Heart right ventricle (tissue), 16 donors: ENCODE measurements at places on chromosomes 7 and 10. TPM values are rescaled to one million over a fixed set of nuclear protein-coding genes. Genes with fewer than 3 reads are reported as not detected.
A peak's percentile ranks its signal among the peaks of the same experiment; 100 is the strongest.

DNA sequence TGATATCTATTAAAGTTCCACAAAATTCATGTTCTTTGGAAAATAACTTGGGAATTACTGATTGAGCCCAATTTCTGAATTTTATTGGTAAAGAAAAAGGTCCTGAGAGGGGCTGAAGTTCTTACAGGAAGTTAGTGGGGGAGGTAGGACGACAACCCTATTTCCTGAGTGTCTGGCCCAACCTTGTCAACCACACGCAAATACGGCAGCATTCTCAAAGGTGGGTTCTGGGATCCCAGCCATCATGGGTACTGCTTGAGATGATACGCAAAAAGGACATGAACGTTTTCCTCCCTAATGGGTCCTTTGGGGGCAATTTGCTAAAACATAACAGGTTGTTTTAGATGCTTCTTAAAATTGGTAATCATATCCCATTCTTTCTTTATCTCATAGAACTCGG is 2.7 kb upstream of the PDCD4 start:
- H3K36me3 ChIP-seq: no peaks in the 10 kb centered on the region
- H3K27ac ChIP-seq: no peak overlapping the region

The HMX3 gene
- not detected for total RNA-seq

GRCh38 chr10:107650939-107651338 is 486.4 kb upstream of the SORCS1 start:
- no peak overlapping the region for H3K27ac ChIP-seq
- H3K36me3 ChIP-seq: no peaks in the 10 kb centered on the region
- no peaks in the 10 kb centered on the region for H3K4me1 ChIP-seq
- no peaks in the 10 kb centered on the region for H3K27me3 ChIP-seq
- H3K4me3 ChIP-seq: no peak overlapping the region

GRCh38 chr7:112981966-112982365 is 104.7 kb downstream of the GPR85 start:
- no peak overlapping the region for H3K27ac ChIP-seq
- no peak for DNase-seq
- peaks cover 11% of the 10 kb centered on the region for H3K4me1 ChIP-seq
- H3K4me3 ChIP-seq: no peak overlapping the region
- no peaks in the 10 kb centered on the region for H3K36me3 ChIP-seq

DNA sequence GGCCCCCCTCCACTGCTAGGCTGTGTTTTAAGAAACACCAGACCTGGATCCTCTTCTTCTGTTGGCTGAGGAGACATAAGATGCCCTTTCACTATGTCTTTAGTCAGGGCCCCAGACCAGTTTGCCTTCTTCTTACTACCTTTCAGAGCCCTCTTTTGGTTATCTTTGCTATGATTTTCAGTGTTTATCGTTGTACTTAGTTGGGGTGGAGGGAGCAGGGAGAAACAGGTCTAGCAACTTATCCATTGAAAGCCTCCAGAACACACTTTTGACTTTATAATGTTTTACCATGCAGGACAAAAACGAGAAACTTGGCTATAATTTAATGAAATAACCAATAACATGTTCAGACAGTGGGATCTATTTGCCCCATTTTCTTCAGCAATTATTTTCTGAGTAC is 525.2 kb downstream of the TNS3 start:
- no peak for DNase-seq
- H3K27me3 ChIP-seq: no peaks in the 10 kb centered on the region
- H3K36me3 ChIP-seq: no peaks in the 10 kb centered on the region
- no peak overlapping the region for H3K27ac ChIP-seq
- no peak overlapping the region for H3K4me3 ChIP-seq
- no peaks in the 10 kb centered on the region for H3K4me1 ChIP-seq

DNA sequence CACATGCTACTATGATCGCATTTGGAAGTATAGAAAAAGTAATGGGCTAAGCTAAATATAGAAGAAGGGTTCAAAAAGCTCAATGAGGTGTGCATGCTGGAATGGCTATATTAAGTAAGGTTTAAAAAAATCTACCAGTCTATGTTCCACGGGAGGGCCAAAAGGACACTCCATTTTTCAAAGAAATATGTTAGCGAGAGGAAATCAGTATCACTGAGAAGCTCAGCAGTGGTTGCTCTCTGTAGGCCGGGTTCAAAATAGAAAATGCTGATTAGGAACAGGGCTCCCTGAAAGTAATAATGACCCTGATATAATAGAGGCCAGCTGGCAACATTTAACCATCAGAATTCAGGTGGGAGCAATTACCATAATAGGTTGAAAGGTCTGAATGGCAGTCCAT is 224.5 kb upstream of the SEMA3E start:
- no peaks in the 10 kb centered on the region for H3K27me3 ChIP-seq
- no peaks in the 10 kb centered on the region for H3K4me1 ChIP-seq
- no peak for DNase-seq
- H3K4me3 ChIP-seq: no peak overlapping the region
- H3K27ac ChIP-seq: no peak overlapping the region
- no peaks in the 10 kb centered on the region for H3K36me3 ChIP-seq

DNA sequence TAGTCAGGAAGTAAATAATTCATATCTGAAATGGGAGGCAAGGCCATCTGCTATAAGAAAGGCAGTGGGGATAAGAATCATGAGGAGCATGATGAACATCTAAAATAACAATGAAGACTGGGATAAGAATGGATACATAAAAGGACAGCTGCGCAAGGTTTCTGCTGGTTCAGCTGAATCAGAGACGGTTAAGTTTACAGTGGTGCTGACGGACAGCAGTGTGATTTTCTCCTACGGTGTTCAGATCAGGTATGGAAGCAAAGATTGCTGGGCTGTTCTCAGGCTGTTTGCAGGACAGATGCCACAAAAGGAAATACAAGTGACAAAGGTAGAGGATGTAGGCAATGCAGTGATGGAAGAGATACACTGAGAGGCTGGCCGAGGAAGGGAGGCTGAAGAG is 8.4 kb downstream of the CYCS start:
- no peaks in the 10 kb centered on the region for H3K36me3 ChIP-seq
- H3K4me3 ChIP-seq: no peak overlapping the region
- peaks cover 7% of the 10 kb centered on the region for H3K4me1 ChIP-seq
- no peak for DNase-seq

GRCh38 chr7:36708767-36709166 is 15.5 kb downstream of the AOAH start:
- no peak overlapping the region for H3K4me3 ChIP-seq

The MAGI2 gene
- 3.8 TPM for total RNA-seq

- no peak overlapping the region for H3K27ac ChIP-seq
- DNase-seq: no peak
- no peaks in the 10 kb centered on the region for H3K27me3 ChIP-seq
Observed at GRCh38 chr10:61822781-61823230, 78.7 kb upstream of the ARID5B start.

The PANK1 gene
- 20.7 TPM for total RNA-seq

DNA sequence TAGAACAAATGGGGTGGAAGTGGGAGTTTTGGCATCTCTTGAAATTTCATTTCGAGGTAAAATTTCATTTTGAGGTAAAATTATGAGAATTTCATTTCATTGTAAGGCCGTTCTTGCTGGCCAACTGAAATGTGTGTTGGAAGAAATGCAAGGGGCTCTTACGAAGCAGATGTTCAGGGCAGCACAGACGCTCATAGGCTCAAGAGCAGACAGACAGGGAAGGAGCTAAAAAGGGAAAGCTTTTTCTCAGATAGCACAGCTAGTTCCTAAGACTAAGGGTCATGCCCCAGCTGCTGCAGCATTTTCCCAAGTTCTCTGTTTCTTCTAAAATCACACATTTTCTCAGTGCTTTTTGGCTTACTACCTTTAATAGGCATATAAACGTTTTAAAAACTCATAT is 65.1 kb upstream of the SFMBT2 start:
- H3K27ac ChIP-seq: no peak overlapping the region
- no peak for DNase-seq
- H3K36me3 ChIP-seq: no peaks in the 10 kb centered on the region
- H3K27me3 ChIP-seq: no peaks in the 10 kb centered on the region

The TAS2R5 gene
- not detected for total RNA-seq

GRCh38 chr7:106874076-106874475 is 9.0 kb downstream of the PIK3CG start:
- no peaks in the 10 kb centered on the region for H3K4me1 ChIP-seq
- no peaks in the 10 kb centered on the region for H3K27me3 ChIP-seq
- H3K36me3 ChIP-seq: no peaks in the 10 kb centered on the region
- H3K4me3 ChIP-seq: no peak overlapping the region
- DNase-seq: no peak

- no peaks in the 10 kb centered on the region for H3K27me3 ChIP-seq
- H3K4me1 ChIP-seq: peaks cover 40% of the 10 kb centered on the region
- no peak overlapping the region for H3K4me3 ChIP-seq
- DNase-seq: no peak
- H3K36me3 ChIP-seq: no peaks in the 10 kb centered on the region
Observed at GRCh38 chr10:102268375-102268888, 23.1 kb downstream of the GBF1 start.

The MCM10 gene
- total RNA-seq: not detected

The TFEC gene
- 0.41 TPM for total RNA-seq

DNA sequence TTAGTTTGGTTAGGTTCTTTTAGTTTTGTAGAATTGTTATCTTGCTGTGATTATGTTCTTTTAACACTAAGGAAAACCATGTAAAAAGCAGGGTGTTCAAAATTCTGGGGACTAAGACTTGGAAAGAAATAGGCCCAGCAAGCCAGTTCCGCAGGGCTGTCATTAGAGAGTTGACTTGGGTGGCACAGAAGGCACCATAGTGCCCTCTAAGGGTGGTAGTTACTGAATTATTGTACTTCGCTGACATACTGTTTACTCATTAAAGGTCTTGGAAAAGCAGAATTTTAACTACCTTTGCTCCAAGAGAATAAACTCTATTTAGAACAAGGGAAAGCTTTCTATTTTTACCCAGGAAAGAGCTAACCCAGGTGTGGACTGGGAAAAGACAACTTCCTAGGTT is 86.5 kb downstream of the OTUD1 start:
- no peak for DNase-seq
- H3K27ac ChIP-seq: no peak overlapping the region
- no peaks in the 10 kb centered on the region for H3K27me3 ChIP-seq
- H3K36me3 ChIP-seq: no peaks in the 10 kb centered on the region
- no peak overlapping the region for H3K4me3 ChIP-seq
- no peaks in the 10 kb centered on the region for H3K4me1 ChIP-seq

The CALHM1 gene
- not detected for total RNA-seq

The MRPS16 gene
- total RNA-seq: 108 TPM

DNA sequence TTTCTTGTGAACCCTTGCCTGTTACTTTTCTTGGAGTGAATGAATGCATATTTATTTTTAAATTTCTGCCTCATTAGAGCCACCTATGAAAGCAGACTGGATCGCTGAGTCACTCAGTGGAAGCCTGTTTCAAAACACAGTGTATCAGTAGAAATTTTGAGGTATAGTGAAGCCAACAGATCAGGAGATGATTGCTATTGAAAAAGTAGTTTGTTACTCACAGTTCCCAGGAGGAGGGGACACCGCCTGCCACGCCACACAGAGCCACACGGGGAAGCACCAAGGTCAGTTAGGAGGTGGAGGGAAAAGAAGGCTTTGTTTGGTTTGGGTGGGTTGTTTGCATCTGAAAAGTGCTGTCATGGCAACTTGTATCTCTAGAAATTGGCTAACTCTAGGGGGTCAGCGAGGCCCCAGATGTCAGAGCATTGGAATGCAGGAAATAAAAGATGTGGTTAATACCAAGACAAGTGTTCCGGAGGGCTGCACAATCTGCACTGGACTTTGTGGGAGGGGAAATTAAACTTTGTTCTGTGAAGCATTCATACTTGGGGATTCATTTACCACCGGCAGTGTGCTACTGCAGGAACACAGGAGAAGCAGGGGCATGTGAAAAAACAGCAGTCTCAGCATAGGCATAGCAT is 106.4 kb upstream of the SDK1 start:
- H3K27me3 ChIP-seq: no peaks in the 10 kb centered on the region
- DNase-seq: no peak
- no peak overlapping the region for H3K27ac ChIP-seq

The PTCD1 gene
- total RNA-seq: 2.7 TPM

The AGMO gene
- 0.70 TPM for total RNA-seq

DNA sequence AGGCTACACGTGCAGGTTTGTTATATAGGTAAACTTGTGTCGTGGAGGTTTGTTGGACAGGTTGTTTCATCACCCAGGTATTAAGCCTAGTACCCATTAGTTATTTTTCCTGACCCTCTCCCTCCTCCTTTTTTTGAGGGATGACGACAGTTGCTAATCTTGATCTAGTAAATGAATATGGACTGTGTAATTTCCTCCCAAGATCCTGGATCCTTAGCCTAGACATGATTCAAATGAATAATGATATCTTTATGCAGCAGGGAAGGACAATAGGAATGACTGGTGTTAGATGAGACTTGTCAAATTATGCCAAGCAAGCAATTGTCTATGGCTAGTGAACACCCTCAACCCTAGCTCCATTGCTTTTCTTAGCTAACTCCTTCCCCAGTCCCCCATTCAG is 156.2 kb downstream of the PLPP4 start:
- no peak overlapping the region for H3K27ac ChIP-seq
- H3K4me1 ChIP-seq: no peaks in the 10 kb centered on the region
- no peak overlapping the region for H3K4me3 ChIP-seq
- no peaks in the 10 kb centered on the region for H3K36me3 ChIP-seq
- DNase-seq: no peak

The ERCC6 gene
- 19.2 TPM for total RNA-seq

- no peak overlapping the region for H3K4me3 ChIP-seq
- no peak overlapping the region for H3K27ac ChIP-seq
- no peak for DNase-seq
- no peaks in the 10 kb centered on the region for H3K36me3 ChIP-seq
- H3K4me1 ChIP-seq: peaks cover 10% of the 10 kb centered on the region
- H3K27me3 ChIP-seq: peaks cover 60% of the 10 kb centered on the region
Observed at GRCh38 chr10:131450216-131450765, 138.8 kb upstream of the TCERG1L start.

- H3K27me3 ChIP-seq: peaks cover 27% of the 10 kb centered on the region
- no peaks in the 10 kb centered on the region for H3K36me3 ChIP-seq
- H3K4me3 ChIP-seq: no peak overlapping the region
Observed at GRCh38 chr10:84262190-84262956, 17.5 kb downstream of the RGR start.

DNA sequence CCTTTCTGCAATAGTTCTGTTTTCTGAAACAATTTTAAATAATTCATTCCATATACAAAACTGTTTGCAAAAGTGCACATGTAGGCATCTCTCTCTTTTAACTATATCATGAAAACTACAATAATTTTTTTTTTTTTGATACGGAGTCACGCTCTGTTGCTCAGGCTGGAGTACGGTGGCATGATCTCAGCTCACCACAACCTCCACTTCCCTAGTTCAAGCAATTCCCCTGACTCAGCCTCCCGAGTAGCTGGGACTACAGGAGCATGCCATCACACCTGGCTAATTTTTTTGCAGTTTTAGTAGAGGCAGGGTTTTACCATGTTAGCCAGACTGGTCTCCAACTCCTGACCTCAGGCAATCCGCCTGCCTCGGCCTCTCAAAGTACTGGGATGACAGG is 44.0 kb upstream of the SEMA3A start:
- no peak overlapping the region for H3K27ac ChIP-seq
- H3K36me3 ChIP-seq: no peaks in the 10 kb centered on the region
- no peaks in the 10 kb centered on the region for H3K4me1 ChIP-seq
- no peak for DNase-seq

The IFIT1 gene
- total RNA-seq: 32.9 TPM

- DNase-seq: peak; percentile 54
- no peak overlapping the region for H3K27ac ChIP-seq
- H3K4me1 ChIP-seq: peaks cover 25% of the 10 kb centered on the region
Observed at GRCh38 chr7:114988755-114989375, 67.0 kb downstream of the MDFIC start.

GRCh38 chr10:133245439-133246235 is 8.0 kb downstream of the VENTX start:
- H3K36me3 ChIP-seq: no peaks in the 10 kb centered on the region
- no peaks in the 10 kb centered on the region for H3K4me1 ChIP-seq
- peaks cover 82% of the 10 kb centered on the region for H3K27me3 ChIP-seq
- H3K4me3 ChIP-seq: no peak overlapping the region
- no peak for DNase-seq
